ENCODE measurements at places on chromosomes 7 and 10. TPM values are rescaled to one million over a fixed set of nuclear protein-coding genes. Genes with fewer than 3 reads are reported as not detected.

The OPN1SW gene
- not detected for total RNA-seq

The RTKN2 gene
- total RNA-seq, result 8.1 TPM

The NKX1-2 gene
- not detected for total RNA-seq

The ZNF92 gene
- total RNA-seq, result 18.9 TPM

The PDZD7 gene
- 1.1 TPM for total RNA-seq

The SLC26A5 gene
- total RNA-seq, result not detected

The OGDHL gene
- total RNA-seq, result not detected

The NPC1L1 gene
- total RNA-seq, result not detected

The C10orf105 gene
- total RNA-seq, result 0.31 TPM

The CPN1 gene
- not detected for total RNA-seq

The GJD4 gene
- total RNA-seq, result not detected

The MSRB2 gene
- 1.1 TPM for total RNA-seq

The CCL24 gene
- not detected for total RNA-seq
